ENCODE measurements at places on chromosomes 5 and 9. TPM values are rescaled to one million over a fixed set of nuclear protein-coding genes. Genes with fewer than 3 reads are reported as not detected.
A peak's percentile ranks its signal among the peaks of the same experiment; 100 is the strongest.

IGIP gene
- 13.7 TPM for total RNA-seq

OMD gene
- total RNA-seq: 0.33 TPM

SPRY4 gene
- total RNA-seq: 1.3 TPM

GRCh38 chr5:141779503-141779973 lies 97.5 kb upstream of the ARAP3 start:
- DNase-seq: peak; percentile 39

DNA sequence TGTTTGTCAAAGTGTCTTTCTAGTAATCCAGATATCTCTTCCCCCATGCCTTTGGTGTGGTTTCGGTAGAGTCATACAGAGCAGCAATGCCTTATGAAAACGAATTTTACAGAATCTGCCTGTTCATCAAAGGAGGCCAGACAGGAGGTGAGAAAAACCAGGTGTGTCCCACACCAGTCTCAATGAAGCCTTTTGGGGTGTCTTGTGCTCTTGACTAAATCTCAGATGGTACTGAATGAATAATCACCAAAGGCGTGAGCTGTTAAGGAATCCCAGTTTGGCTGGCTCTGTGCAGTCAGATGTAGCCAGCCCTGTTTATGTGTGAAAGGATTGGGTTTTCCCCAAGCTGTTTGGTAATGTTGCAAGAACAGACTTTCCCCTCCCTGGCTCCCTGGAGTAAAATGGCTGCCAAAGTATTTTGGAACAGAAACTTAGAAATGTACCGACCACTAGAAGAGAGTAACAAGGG lies 70.8 kb upstream of the CDKN2B start:
- peak; percentile 97 for DNase-seq

DNA sequence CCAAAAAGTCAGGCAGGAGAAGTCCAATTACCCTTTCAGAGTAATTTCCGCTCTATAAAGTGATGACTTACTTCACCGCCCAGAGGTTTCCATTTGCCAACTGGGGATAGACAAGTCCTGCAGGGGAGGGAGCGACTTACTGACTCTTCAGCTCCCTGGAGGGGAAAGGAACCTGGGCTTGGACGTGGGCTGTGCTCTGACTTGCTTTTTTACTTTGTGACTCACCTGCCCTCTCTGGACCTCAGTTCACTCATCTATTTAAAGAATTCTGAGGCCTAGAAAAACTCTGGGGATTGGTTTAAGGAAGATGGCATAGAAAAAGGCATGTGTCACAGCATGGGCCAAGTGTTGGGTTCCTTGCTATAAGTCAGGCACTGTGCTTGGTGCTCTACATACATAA lies 180.4 kb upstream of the TRIM32 start:
- DNase-seq: peak; percentile 35

DNA sequence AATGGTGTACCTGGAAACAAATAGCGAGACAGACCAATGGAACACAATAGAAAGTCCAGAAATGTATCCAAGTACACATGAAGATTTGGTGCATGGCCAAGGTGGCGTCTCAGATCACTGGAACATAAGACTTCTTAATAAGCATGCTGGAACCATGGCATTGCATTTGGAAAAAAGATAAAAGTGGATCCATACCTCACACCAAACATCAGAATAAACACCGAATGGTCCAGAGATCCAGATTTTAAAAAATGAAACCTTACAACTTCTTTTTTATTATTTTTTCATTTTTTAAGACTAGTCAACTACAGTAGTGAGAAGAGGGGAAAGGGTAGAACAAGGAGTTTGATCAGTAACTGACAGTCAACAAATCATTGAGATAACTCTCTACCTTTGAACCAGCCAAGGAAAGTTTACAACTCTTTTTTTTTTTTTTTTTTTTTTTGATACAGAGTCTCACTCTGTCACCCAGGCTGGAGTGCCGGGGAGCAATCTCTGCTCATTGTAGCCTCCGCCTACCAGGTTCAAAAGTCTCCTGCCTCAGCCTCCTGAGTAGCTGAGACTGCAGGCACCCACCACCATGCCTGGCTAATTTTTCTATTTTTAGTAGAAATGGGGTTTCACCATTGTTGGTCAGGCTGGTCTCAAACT lies 8.8 kb upstream of the DUSP1 start:
- DNase-seq: no peak

- no peak for DNase-seq
Measured at GRCh38 chr5:154110107-154110453, 71.3 kb downstream of the MFAP3 start.

DNA sequence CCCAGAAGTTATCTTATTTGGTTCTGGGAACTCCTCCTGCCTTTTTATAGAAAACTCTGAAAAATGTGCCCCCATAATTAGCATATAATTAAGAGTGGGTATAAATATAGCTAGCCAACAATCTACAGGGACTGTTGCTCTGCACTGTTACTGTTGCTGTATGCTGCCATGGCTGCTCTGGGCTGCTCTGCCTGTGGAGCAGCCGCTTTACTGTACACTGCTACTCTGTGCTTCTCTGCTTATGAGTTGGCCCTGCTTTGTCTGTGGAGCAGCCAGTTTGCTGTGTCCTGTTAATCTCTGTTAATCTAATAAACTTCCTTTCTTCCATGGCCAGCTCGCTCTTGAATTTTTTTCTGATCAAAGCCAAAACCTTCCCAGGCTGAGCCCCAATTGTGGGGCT lies 2244.0 kb upstream of the ACO1 start:
- DNase-seq: no peak

- DNase-seq: no peak
Measured at GRCh38 chr9:132828201-132828770, 49.8 kb downstream of the AK8 start.

DNA sequence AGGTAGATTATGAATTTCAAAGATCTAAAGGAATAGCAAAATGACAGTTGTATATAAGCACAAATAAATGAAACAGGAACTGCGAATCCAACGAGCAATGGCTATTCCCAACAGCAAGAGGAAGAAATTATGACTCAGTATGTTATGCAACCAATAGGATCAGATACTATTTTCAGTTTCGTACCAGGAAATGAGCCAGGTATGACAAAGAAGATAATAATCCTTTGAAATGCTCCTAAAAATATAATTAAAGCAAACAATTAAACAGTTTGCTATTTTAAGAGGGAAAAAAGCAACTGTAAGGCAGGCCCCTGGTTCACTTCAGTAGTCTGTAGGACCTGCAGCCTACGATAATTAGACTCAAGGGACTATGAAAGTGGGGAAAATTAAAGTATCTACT lies 58.9 kb downstream of the AUH start:
- DNase-seq: peak; percentile 90

- DNase-seq: no peak
Measured at GRCh38 chr5:134006115-134006514, 1.3 kb upstream of the VDAC1 start.

GRCh38 chr5:150672237-150672883 lies 11.3 kb downstream of the MYOZ3 start:
- no peak for DNase-seq

Measured in fibroblast of the aortic adventitia (primary cell).